NCI-H69 (cell line): ENCODE measurements at places on chromosomes 11 and 22.

DNA sequence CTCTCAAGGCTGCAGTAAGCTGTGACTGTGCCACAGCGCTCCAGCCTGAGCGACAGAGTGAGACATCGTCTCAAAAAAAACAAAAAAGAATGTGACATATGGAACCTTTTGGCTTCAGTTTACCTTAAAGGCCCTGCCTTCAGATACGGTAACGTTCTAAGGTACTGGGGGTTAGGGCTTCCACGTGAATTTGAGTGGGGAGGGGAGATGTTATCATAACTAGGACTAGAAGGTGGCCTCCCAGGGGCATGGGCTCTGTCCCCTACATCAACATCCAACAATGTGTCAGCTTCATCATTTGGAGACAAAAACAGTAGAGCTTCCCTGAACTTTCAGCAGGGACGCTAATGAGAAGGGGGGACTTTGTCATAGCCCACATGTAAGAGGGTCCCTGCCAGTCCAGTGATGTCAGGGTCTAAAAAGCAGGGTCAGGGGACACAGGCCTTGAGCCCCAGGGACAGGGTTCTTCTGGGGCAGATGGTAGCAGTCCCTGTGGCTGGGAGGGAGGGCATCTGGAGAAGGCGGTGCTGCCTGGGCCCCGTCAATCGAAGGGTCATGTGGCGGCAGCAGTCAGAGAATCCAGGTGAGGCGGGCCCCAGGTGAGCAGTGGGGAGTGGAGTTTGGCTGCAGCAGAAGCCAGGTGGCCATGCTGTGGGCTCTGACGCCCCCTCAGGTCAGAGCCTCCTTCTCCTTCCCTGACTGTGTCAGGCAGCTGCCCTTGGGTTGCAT lies 79.8 kb downstream of the BCR start:
- peak; percentile 61 for DNase-seq

GRCh38 chr22:31286360-31287255 lies 5.7 kb downstream of the PIK3IP1 start:
- DNase-seq = no peak

- DNase-seq = no peak
These were observed 39.0 kb downstream of the TBX1 start for GRCh38 chr22:19799322-19800190.

GRCh38 chr11:129722529-129722928 lies 93.1 kb upstream of the TMEM45B start:
- no peak for DNase-seq

DNA sequence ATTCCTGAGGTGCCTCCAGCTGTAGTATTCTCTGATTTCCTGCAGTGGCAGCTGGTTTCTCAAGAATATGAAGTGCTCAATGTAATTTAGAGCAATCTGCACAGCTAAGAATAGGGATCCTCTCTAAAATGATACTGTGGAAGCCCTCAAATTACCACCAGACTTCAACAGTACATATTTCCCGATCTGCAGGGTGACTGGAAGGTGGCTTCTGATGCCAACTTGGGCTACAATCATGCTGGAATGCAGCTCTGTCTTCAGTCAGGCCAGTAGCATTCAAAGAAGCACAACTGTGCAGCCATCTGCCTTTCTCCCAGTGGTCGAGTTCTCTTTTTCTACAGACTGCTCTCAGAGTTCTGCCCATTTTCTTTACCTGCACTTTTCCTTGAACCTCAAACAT lies 55.5 kb upstream of the CD5 start:
- DNase-seq = no peak

- DNase-seq = peak; percentile 81
These were observed 3.3 kb upstream of the CRACR2B start for GRCh38 chr11:824292-824880.

- DNase-seq = no peak
These were observed 50.3 kb upstream of the E2F8 start for GRCh38 chr11:19291064-19291463.

DNA sequence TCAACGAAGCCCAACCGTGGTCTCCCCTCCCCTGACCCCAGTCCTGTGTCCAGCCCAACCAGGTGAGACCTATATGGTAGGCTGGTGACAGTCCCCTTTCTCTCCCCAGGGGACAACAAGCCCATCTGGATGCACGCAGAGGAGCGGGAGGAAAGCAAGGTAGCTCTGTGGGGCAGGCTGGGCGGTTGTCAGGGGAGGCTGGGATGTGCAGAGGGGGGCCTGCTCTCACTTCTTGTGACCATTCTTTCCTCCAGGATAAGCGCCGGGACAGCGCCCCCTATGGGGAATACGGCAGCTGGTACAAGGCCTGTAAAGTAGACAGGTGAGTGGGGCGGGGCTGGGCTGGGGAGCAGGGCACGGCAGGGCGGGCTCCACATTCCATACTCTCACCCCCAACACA lies 3.5 kb upstream of the RAB1B start:
- DNase-seq = peak; percentile 47

- no peak for DNase-seq
These were observed 3.4 kb downstream of the SCGB1D4 start for GRCh38 chr11:62295504-62295903.

- DNase-seq = no peak
These were observed 28.5 kb upstream of the CCDC34 start for GRCh38 chr11:27391331-27392015.

DNA sequence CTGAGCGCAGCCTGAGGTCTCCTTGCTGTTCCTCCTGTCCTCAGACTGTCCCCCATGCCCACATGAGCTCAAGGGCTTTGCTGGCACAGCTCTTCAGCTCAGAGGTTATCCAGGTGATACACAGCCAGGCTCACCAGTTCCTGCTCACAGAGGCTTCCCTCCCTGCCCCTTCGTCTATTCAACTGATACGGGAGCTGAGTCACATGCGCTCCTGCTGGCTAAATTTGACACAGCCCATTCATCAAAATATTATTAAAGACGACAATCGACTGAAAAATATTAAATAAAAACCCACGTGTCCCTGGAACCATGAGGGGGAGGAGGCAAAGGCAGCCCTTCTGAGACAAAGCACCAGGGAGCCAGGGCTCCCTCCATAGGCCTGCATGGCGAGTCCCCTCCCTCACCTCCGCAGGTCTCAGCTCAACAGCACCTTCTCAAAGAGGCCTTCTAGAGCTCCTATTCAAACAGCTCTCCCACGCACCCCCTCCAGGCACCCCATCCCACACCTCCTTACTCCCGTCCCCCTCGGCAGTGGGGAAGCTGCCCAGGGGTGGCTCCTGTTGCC lies 40.5 kb downstream of the DUSP8 start:
- DNase-seq = no peak

- DNase-seq = peak; percentile 96
These were observed at the start of gene TALDO1 for GRCh38 chr11:747158-748006. Gene TALDO1, plus strand, starts transcription at chr11:747464. Its CDS starts 18 bp downstream, at chr11:747482.

DNA sequence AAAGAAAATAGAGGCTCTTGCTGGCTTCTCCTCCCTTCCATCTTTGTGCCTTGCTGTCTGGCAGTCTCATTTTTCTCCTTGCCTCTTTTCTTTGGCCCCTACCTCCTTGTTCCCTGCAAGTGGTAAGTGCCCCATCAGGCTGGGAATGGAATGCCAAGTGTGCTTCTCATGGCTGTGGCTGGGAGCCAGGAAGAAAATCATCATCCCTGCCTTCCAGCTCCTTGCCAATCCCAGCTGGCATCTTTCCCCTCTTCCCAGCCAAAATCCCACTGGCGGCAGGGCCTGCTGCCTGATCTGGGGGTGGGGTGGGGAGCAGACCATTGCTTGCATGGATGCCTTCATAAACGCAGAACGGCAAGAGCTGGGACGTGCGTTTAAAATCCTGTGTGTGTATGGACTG lies 27.0 kb upstream of the SLC25A18 start:
- no peak for DNase-seq

GRCh38 chr11:76613901-76614300 lies 56.6 kb downstream of the LRRC32 start:
- no peak for DNase-seq
